Stimulated activated naive CD8-positive, alpha-beta T cell treated with anti-CD3 and anti-CD28 coated beads, Interleukin-15, amount 100 ng/mL, for 72 hours (primary cell): ENCODE measurements at places on chromosomes 11 and 22.
A peak's percentile ranks its signal among the peaks of the same experiment; 100 is the strongest.

GRCh38 chr22:24695060-24695459 is 79.5 kb downstream of the PIWIL3 start:
- DNase-seq, result no peak

DNA sequence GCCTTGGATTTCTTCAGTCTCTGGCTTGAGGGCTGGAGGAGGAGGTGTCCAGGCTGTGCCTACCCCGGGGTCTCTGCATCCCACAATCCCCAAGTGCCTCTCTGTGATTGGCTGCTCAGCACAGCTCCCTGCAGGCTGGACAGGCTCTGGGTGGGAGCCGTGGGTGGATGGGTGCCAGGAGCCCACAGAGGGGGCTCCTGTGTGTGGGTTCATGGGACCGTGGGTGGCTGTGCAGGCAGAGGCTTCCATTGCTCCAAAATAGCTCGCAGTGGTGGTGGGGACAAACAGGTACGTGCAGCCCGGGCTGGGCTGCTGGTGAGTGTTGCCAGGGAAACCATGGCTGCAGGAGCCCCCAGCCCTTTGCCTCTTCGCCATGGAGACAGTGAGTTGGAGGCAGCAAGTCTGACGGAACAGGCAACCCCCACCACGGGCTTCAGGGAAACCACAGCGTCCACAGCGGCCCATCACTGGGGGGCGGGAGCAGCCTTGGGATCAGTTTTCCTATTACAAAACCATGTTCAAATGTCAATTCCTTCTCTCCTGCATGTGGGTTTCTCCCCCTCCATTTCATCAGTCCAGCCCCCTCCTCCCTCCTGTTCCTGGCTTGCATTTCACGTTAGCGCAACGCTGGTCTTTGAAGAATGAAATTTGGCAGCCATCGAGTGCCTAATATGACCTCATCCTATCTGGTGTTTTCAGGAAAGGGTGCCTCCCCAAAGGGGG is 155.2 kb downstream of the TRIM29 start:
- DNase-seq, result no peak

- no peak for DNase-seq
Measured at GRCh38 chr11:9693801-9694553, 30.1 kb downstream of the SWAP70 start.

- DNase-seq, result no peak
Measured at GRCh38 chr11:83909579-83910534, 623.7 kb upstream of the CCDC90B start.

DNA sequence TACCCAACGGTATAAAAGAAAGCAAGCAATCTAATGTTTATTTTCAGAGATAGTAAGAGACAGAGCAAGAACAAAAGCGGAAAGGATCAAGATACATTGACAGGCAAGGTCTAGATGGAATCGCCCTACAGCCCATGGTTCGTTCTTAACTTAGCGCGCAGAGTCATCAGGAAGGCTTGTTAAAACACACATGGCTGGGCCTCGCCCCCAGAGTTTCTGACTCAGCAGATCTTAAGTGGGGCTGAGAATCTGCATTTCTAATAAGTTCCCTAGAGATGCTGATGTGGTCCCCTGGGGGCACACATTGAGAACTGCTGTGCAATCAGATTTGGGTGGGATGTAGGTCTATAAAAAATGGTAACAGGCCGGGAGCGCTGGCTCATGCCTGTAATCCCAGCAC is 35.8 kb upstream of the CHRM4 start:
- no peak for DNase-seq

GRCh38 chr22:25496396-25497064 is 67.9 kb upstream of the GRK3 start:
- DNase-seq, result no peak

GRCh38 chr11:30587269-30587812 is 1.2 kb upstream of the MPPED2 start:
- no peak for DNase-seq

GRCh38 chr11:128036556-128037093 is 550.7 kb downstream of the ETS1 start:
- no peak for DNase-seq

- no peak for DNase-seq
Measured at GRCh38 chr11:108370315-108370714, 97.0 kb downstream of the C11orf65 start.

GRCh38 chr11:131486100-131486499 is 115.7 kb downstream of the NTM start:
- DNase-seq, result no peak

- peak; percentile 32 for DNase-seq
Measured at GRCh38 chr22:23772649-23773473, at the start of gene MMP11. Gene MMP11 (plus strand): TSS chr22:23772849. CDS start chr22:23772871, 22 bp downstream.

DNA sequence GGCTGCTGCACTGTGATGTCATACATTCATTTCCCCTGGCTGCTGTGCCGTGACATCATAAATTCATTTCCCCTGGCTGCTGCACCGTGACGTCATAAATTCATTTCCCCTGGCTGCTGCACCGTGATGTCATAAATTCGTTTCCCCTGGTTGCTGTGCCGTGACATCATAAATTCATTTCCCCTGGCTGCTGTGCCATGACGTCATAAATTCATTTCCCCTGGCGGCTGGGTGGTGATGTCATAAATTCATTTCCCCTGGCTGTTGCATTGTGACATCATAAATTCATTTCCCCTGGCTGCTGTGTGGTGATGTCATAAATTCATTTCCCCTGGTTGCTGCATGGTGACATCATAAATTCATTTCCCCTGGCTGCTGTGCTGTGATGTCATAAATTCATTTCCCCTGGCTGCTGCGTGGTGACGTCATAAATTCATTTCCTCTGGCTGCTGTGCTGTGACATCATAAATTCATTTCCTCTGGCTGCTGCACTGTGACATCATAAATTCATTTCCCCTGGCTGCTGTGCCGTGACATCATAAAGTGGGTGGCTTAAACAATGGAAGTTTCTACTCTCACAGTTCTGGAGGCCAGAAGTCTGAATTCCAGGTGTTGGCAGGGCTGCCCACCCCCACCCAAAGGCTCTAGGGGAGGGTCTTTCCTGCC is 301.1 kb downstream of the SHANK2 start:
- DNase-seq, result no peak

- DNase-seq, result no peak
Measured at GRCh38 chr22:39349506-39349966, 255 bp upstream of the SYNGR1 start.

- DNase-seq, result no peak
Measured at GRCh38 chr11:96798445-96798844, 408.6 kb downstream of the JRKL start.

GRCh38 chr11:2470495-2470894 is 25.7 kb downstream of the KCNQ1 start:
- DNase-seq, result no peak

DNA sequence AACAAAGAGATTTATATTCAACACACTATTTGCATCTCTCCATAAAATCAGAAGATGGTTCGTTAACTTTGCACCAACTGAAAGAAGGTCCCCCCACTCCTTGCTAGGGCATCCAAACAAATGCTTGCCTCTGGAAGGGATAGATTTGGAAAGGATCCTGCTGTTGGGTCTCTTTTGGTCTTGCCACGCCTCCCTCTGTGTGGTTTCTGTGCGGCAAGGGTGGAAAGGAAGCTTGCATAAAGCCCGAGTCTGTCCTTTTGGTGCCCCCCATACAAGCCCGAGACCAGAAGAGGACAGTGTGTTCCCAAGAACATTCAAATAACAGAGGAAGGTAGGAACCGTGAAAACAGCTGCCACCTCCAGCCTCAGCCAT is 15.1 kb downstream of the SCGB1A1 start:
- DNase-seq, result no peak

- DNase-seq, result no peak
Measured at GRCh38 chr11:132866783-132867545, 665.3 kb downstream of the OPCML start.

GRCh38 chr11:70498976-70499801 is 100.9 kb downstream of the CTTN start:
- DNase-seq, result no peak

- DNase-seq, result no peak
Measured at GRCh38 chr11:8100605-8101004, 19.6 kb downstream of the TUB start.

GRCh38 chr11:133621611-133622010 is 89.3 kb upstream of the OPCML start:
- DNase-seq, result no peak

DNA sequence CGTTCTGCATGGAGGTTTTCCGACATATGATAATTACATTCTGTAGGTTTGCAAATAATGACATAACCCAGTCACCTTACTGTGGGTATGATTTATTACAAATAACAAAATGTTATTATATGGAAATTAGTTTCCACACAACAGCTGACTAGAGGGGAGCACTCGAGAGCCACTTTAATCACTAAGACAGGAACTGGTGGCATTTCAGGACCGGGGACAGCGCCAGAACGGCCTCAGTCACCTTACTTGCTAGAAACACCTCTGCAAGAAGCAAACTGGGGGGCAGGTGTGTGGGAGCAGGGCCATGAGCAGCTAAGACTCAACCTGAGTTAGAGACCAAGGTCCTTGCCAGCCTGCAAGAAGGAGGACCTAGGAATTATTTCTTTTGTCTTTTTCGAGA is 199.9 kb downstream of the DSCAML1 start:
- DNase-seq, result peak; percentile 24

DNA sequence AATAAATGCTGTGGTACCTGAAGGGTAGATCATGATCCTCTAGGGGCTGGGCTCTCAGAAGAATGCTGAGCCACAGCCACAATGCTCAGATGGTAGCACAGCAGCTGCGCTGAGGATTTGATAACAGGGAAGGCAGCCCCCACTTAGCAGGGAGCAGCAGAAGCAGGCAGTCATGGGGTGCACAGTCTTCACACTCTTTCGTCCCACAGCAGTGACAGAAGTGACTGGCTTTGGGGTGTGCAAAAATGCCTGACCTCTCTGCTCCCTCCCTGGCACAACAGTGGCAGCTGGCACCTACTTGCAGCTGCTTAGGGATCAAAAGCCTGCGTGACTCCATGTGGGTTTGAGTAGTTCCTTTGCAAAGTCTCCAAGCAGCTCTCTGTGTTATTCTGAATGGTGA is 1349.8 kb upstream of the RAG2 start:
- DNase-seq, result no peak

DNA sequence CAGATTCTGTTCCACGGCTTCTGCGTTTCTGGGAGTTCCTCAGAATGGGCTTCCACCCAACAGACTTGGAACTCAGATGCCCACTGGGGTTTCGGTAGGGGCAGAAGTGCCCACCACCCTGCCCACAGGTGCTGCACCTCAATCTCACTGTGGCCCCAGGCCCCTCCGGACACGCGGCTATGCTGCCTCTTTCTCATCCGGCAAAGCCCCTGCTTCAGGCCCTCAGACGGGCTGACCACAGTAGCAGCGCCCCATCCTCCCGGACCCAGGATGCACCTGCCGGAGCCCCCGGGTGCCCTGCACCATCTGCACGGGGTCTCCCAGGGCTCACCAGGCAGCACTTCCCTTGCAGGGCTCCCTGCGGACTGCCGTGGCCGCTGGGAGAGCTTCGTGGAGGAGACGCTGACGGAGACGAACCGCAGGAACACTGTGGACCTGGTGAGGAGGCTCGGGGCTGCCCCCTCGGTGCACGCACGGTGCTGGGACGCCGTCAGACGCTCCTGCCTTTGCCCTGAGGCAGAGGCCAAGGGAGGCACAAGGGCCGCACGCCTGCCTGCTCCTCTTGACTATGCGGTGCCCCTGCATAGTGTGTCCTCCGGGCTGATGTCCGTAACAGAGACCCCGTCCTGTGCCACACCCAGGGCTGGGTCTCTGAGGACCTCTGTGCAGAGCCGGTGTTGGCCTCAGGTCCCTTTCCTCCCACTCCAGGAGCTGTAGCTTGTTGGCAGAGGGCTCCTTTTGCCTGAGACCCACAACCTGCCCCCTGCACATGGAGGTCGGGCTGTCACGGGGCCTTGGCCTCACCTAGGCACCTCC is 38.6 kb downstream of the SBF1 start:
- no peak for DNase-seq

DNA sequence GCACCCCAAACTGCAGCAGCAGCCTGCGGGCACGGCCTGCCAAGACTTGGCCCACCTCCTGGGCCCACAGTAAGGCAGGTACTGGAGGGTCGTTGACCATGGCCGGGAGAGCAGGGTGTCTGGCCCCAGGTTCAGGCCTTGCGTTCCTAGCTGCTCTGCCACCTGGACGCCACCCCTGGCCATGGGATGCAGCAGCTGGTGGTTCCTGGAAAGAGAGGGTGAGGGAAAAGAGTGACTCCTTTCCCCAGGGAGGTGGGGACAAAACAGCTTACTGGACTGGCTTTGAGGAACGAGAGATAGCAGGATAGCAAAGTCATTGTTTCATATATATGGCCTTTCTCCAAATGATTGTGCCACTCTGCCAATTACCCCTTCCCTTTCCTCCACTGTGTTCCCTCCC is 1.8 kb downstream of the BSCL2 start:
- DNase-seq, result no peak

DNA sequence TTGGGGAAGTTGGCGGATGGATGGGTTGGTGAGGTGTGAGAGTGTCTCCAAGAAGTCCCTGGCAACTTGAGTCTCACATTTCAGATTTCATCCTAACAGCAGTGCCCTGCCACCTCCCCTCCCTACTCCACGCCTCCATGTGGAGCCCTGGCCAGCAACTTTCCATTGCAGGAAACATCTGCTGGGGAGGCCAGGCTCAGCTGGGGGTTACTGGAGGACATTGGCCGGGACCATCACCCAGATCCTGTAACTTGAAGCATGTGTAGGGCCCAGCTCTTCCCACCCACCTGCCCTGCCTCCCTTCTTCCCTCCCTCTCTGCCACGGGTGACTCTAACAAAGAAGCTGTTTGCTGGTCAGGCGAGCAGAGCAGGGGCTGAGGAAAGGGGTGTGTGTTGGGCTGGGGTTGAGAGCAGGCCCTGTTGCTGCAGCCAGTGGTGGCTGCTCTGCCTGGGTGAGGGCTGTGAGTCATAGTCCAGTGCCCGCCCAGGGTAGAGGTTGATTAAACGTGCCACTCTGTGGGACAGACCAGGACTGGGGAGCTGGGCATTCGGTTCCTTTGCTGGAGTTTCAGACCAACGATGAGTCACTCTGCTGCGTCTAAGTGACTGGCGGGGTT is 64.0 kb downstream of the SCN3B start:
- no peak for DNase-seq

DNA sequence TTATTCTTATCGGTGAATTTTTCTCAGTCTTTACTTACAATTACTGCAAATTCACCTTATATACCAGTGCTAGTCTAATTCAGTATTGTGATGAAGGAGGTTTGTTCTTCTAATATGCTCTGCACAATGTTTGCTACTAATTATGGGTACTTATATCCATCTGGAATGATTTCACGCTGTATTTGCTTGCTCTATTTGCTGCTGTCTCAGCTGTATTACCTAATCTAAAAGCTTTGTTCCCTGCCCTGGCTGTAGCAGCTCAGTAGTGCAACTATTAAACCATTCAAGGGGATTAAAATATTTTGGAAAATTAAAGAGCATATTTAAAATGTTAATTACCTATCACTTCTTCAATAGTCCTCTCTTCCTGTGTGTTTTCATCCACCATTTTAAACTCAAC is 375.3 kb downstream of the LUZP2 start:
- no peak for DNase-seq

GRCh38 chr11:127412234-127412633 is 411.7 kb upstream of the KIRREL3 start:
- no peak for DNase-seq

DNA sequence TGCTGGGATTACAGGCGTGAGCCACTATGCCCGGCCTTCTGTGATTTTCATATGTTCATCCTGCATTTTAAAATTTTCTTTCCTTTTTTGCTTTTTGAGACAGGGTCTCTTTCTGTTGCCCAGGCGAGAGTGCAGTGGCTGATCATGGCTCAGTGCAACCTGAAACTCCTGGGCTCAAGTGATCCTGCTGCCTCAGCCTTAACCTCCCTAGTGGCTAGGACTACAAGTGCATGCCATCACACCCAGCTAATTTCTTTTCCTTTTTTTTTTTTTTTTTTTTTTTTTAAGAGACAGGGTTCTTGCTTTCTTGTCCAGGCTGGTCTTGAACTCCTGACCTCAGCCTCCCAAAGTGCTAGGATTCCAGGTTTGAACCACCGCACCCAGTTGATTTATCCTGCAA is 54.1 kb upstream of the WT1 start:
- DNase-seq, result no peak
